ENCODE measurements at places on chromosomes 11 and 22.

GRCh38 chr11:33452836-33453624, 195.8 kb downstream of the HIPK3 start:
- DNase-seq = peak; percentile 59

DNA sequence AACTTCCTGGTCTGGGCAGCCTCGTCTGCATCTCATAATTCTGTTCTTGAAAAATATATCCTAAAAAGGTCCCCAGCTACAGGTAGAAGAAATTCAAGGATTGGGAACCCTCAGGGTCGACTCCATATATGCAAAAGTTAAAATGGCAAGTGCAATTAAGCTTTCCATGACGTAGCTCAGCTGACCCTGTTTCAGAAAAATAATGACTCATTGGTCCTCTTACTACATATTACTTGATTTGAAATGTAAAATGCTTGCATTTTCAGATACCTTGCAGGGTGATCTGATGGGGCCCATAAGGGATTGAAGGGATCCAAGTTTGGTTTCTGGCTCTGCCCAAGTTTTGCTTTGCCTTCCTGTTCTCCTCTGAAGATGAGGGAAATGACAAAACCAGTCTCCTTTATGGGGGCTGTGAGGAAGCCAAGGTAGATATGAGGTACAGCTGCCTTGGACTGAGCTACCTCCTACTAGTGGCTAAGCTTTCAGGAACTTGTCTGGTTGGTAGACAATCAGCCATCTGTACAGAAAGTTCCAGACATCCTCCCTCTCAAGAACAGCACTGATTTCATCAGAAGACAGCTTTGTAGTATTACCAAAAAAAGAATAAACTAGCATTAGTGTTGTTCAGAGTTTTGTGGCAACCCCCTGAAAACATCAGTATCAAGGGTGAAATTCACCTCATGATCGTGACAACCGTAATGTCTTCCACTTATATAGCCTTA, 177.3 kb downstream of the DBX1 start:
- no peak for DNase-seq

- peak; percentile 4 for DNase-seq
Measured at GRCh38 chr11:65423516-65424204, 1.1 kb downstream of the NEAT1 start.

- DNase-seq = peak; percentile 53
Measured at GRCh38 chr11:67252831-67253239, 13.4 kb upstream of the GRK2 start.

- no peak for DNase-seq
Measured at GRCh38 chr11:35930466-35930865, 13.4 kb upstream of the LDLRAD3 start.

DNA sequence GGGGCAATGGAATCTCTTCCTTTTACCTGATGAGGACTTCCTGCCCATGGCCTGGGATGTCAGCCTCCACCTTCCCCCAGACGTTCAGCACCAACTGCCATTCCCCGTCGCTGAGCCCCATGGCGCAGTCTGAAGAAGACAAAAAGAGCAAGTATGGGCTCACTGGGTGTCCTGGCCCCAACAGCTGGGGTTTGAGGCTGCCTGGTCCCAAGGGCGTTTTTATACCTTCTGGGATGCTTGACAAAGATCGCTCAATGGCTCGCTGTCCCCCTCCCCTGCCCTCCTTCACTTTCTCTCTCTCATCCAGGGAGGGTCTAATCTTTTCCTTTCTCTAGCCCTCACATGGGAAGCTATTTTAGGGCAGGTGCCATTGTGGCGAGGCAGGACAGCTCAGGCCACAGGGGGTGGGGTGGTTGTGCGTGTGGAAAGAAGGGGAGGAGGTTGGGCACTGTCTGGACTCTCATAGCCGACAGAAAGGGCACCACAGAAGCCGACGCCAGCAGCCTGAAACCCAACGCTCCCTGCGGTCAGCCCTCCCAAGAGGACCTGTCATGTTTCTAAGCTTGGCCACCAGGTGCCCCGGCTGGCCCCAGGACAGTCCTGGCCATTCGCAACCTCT, at the start of gene MB:
Gene MB (minus strand): TSS at position 193 of the 619 bp plus-strand sequence. CDS start 72 bp downstream, at position 121.
- DNase-seq = no peak

- peak; percentile 48 for DNase-seq
Measured at GRCh38 chr11:61417670-61418069, 12.1 kb downstream of the CPSF7 start.

- no peak for DNase-seq
Measured at GRCh38 chr11:110508786-110509185, 79.0 kb downstream of the FDX1 start.

- DNase-seq = no peak
Measured at GRCh38 chr11:123238297-123238696, 43.2 kb upstream of the CLMP start.

- DNase-seq = peak; percentile 32
Measured at GRCh38 chr11:61392981-61393595, 701 bp downstream of the TMEM216 start.

DNA sequence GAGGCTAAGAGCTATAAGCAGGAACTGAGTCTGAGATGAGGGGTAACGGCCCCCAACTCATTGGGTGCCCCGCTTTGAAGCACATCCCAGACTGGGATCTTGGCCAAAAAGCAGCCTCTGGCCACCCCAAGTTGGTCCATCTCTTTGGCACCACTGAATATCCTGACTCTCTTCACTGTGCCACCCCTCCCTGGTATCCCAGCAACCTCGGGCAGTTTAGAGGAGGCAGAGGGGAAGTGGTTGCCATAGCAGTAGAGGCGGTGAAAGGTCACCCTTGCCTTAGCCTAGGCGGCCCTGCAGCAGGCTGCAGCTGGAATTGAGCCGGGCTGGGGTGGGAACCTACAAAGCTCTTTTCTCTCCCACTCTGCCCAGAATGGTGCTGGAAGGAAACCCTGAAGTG, 1.1 kb downstream of the PELI3 start:
- peak; percentile 6 for DNase-seq

- DNase-seq = peak; percentile 81
Measured at GRCh38 chr11:10309163-10310093, 4.6 kb downstream of the ADM start.

- no peak for DNase-seq
Measured at GRCh38 chr11:83475760-83476159, 189.6 kb upstream of the CCDC90B start.

- DNase-seq = peak; percentile 90
Measured at GRCh38 chr11:66386171-66387069, 14.9 kb upstream of the SLC29A2 start.

- no peak for DNase-seq
Measured at GRCh38 chr11:12962306-12962705, 46.8 kb upstream of the RASSF10 start.

- DNase-seq = peak; percentile 18
Measured at GRCh38 chr22:28207281-28208030, 288.4 kb upstream of the PITPNB start.

- DNase-seq = no peak
Measured at GRCh38 chr11:16078936-16079335, 277.4 kb downstream of the SOX6 start.

- DNase-seq = no peak
Measured at GRCh38 chr11:34140149-34140548, 34.7 kb downstream of the NAT10 start.

DNA sequence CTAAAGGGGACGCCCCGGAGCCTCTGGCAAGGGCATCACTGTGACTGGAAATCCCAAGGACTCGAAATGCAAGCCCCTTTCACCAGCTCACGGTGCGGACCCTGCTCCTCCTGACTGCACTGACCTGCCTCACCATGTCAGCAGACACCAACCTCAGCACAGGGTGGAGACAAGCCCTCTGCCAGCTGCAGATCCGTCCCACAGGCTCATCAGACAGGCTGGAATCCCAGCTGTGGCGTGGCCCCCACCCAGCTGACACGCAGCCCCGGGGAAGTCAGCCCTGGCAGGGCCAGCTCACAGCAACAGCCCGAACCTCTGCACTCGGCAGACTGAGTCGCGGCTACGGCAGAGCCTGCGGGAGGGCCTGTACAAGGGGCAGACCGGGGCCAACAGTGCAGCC, 36.8 kb downstream of the BRD1 start:
- no peak for DNase-seq

- DNase-seq = no peak
Measured at GRCh38 chr11:114183044-114183511, 113.1 kb upstream of the NNMT start.

DNA sequence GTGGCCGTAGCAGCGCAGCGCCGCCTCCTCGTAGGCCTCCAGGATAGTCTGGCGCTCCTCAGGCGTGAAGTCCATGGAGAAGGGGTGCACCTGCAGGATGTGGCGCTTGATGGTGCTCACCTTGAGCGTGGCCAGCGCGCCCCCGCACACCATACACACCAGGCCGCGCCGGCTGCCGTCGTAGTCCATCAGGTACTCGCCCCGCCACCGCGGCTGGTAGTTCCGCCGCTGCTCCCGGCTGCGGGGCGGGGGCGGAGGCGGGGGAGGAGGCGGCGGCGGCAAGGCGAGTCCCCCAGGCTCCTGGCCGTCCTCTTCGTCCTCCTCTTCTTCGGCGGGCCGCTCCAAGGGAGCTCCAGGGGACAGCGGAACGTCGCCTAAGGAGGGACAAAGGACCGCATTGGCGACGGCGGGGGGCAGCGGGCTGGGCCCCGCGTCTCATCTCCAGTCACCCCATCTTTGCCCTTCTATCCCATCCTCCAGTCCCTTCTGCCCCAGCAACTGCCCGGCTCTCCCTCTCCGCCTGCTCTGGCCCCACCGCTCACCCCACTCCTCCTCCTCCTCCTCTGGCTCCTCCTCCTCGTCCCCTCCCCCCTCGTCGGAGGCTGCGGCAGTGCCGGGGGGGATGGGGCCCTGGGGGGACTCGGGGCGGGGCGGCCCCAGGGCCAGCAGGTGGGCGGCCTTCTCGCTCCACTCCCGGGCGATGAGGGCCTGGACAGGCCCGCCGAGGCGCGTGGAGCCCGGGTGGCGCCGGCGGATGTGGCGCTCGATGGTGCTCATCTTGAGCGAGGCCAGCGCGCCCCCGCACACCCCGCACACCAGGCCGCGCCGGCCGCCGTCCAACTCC, 4.9 kb downstream of the ZFTA start:
- DNase-seq = no peak

DNA sequence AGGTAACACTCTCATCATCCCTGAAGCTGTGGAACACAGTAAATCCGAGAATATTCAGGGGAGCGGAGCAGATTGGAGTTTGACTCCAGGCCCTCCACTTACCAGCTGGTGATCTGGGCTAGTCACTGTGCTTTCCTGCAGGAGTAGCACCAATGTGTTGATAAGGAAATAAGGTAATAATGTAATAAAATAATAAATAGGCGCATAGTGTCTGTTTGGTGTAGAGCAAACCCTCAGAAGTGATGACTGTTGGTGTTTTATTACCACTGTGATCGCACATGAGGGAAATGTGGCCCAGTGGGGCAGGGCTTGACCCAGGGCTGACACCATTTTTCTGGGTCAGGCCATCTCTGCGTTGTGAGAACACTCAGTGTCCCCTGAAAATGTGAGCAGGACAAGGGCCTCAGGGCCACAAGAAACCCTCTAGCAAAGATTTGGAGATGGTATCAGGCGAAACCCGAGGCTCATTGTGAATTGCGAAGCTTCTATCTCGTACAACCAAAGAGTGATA, 563.9 kb upstream of the B3GAT1 start:
- DNase-seq = no peak

DNA sequence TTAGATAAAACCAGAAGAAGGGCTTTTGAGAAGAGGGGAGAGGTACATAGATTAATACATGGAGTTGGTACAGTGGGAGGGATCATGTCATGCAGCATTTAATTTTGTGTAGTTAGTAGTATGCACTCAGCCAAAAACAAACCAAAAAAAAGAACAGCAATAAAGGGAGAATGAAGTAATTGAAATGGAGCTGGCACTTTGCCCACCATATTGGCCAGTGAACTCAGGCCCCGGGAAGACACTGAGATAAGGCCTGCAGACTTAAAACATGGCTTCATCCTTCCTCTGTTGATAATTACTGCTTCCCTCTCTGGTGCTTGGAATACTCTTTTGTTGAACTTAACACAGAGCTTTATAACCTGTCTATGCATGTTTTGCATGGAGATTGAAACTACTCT, 3.1 kb downstream of the PANX1 start:
- no peak for DNase-seq

- DNase-seq = peak; percentile 68
Measured at GRCh38 chr11:96299155-96299888, 43.7 kb downstream of the MAML2 start.

DNA sequence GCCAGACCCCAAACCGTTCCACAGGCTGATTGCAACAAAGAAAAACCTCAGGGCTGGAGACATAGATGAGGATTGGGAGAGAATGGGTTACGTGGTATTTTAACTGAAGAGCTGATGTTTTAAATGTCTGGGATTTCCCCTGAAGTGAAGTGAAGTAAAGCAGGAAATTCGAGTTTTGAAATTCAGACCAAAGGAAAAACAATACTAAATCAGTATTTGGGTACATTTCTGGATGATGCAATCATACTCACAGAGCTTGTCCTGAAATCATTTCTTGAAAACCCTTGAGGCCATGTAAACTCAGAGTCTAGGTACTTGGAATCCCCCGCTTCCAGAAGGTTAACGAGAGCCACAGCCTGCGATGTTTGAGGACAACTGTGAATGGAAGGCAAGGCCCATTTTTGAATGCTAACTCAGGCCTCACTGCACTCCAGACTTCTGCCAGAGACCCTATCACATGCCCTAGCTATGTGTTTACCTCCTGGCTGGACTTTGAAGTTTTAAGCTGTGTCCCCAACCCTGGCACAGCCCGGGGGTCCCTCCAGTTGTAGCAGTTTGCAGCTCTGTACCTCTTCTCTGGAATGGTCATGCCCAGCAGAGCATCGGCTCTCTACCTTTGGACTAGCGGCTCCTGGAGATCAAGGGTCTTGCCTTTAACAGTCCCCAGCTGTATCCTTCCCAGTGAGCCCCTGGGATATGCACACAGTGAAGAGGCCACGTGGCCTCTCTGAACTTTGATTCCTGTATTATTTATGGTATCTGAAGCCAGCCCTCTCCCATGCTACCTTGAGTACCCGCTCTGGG, 5.4 kb upstream of the FTH1 start:
- peak; percentile 99 for DNase-seq

GRCh38 chr11:6602096-6602940, 1.1 kb downstream of the RRP8 start:
- DNase-seq = no peak

DNA sequence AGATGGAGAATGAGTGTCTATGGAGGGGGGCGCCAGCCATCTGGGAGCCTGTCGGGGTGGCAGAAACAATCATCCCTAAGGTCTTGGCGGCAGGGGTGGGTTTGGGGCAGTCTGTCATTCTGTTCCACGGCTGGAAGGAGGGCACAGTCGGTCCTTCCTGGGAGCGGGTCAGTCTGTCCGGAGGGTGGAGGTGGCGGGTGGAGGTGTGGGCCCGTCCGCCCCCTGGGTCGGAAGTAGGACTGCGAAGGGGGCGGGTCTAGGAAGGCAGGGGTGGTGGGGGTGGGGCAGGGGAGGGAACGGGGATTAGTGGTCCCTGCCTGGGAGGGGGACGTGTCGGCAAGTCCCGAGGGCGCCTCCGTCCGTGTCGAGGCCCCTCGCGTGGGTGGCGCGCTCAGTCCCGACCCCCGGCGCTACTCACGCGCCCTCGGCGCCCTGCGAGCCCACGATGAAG, 461 bp downstream of the TBC1D10A start:
- DNase-seq = no peak
